ENCODE measurements at places on chromosomes 4 and X.

DNA sequence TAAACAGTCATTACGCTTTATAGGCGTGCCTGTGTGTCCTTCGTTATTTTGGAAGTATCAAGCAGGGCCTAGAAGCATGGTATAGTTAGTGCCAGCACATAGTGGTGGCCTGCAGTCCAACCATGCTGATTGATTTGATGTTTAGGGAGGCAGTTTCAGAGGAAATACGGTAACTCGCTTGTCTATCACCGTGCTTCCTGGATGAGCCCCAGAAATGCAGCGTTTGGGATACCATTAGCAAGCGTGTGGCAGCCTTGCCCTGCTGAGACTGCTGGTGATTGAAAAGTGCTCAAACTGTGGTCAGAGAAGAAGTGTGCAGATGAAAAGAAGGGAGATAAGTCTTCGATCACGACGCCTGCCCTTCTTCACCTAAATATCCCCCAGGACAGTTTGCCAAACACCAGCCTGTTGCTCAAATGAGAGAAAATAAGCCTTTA lies 158.4 kb downstream of the CHIC2 start:
- peak; percentile 83 for DNase-seq

DNA sequence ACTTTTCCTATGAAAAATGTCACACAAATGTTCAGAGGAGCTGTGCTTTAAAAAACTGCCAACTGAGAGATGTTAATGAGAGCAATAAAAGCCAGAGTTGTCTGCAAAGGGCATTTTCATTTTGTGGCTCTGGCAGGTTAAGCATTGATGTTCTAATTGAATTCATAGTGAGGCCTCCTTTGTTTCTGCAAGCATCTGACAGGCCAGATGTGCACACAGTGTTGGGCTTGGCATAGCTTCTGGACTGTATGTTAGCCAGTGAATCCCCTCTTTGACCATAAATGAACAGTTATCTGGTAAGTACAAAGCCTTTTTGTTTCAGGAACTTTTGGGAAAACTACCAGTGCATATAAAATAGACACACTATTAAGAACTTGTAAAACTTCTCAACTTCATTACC lies 81.9 kb downstream of the JADE3 start:
- peak; percentile 3 for DNase-seq

- no peak for DNase-seq
Measured at GRCh38 chrX:12711435-12712040, 79.7 kb upstream of the PRPS2 start.

DNA sequence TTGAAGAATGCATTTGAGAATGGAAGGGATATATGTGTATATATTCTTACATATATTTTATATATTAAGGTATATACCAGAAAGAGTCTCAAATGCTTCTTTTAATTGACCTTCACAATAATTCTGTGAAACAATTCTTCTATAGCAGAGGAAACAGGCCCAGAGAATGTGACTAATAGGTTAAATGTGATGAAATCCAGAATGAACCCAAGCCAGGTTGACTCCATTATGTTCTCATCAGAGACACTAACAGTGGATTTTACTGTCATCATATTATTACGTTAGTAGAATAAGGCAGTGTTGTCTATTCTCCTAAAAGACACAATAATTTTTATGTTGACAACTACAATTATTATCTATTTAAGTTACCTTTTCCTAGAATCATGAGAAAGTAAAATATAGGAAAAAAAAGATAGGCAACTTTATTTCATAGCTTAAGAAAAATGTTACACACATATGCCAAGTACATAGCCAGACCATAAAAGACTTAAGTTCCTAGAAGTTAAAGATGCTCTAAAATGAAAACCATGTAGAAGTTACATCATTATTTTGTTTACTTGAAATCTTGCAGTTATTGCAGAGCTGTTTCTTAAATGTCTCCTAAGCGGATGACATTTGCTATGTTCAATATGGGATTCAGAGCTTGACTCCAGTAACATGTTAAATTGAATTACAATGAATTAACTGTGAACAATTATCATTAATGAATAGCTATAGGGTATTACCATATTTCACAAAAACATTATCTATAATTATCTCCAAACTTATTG lies 56.2 kb upstream of the ANKRD50 start:
- peak; percentile 49 for DNase-seq

- DNase-seq, result no peak
Measured at GRCh38 chr4:63155561-63155960, 1253.7 kb downstream of the TECRL start.

- DNase-seq, result no peak
Measured at GRCh38 chr4:2245057-2245786, 3.3 kb upstream of the HAUS3 start.

GRCh38 chr4:173461170-173461569 lies 62.3 kb upstream of the SCRG1 start:
- DNase-seq, result no peak

- no peak for DNase-seq
Measured at GRCh38 chr4:57168982-57169381, 58.8 kb upstream of the IGFBP7 start.

DNA sequence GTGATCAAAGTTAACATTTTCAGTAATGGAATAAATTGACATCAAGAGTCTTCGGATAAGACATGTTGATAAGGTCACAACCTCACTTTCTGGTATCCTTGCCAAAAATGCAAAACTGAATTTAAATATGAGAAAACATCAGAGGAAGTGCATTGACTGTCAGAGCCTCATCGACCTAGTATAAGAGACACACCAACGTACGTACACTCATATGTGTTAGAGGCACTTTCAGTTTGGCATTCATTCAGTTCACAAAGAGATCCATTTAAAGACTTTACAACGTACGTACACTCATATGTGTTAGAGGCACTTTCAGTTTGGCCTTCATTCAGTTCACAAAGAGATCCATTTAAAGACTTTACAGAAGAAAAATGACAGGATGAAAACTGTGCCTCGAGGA lies 280.3 kb downstream of the INPP4B start:
- DNase-seq, result no peak

DNA sequence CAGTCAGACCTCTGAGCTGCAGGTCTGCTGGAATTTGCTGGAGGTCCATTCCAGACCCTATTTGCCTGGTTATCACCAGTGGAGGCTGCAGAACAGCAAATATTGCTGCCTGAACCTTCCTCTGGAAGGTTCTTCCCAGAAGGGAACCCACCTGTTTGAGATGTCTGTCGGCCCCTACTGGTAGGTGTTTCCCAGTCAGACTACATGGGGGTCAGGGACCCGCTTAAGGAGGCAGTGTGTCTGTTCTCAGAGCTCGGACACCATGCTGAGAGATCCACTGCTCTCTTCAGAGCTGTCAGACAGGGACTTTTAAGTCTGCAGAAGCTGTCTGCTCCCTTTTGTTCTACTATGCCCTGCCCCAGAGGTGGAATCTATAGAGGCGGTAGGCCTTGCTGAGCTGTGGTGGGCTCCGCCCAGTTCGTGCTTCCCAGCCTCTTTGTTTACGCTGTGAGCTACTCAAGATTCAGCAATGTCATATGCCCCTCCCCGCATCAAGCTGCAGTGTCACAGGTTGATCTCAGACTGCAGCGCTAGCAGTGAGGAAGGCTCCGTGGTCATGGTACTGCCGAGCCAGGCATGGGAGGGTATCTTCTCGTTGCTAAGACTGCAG lies 44.1 kb upstream of the KDR start:
- DNase-seq, result peak; percentile 52

- no peak for DNase-seq
Measured at GRCh38 chrX:51955200-51955599, 61.8 kb downstream of the MAGED1 start.

GRCh38 chrX:20664131-20664530 lies 397.4 kb upstream of the RPS6KA3 start:
- DNase-seq, result no peak

- no peak for DNase-seq
Measured at GRCh38 chr4:177105536-177105935, 204.1 kb upstream of the NEIL3 start.

DNA sequence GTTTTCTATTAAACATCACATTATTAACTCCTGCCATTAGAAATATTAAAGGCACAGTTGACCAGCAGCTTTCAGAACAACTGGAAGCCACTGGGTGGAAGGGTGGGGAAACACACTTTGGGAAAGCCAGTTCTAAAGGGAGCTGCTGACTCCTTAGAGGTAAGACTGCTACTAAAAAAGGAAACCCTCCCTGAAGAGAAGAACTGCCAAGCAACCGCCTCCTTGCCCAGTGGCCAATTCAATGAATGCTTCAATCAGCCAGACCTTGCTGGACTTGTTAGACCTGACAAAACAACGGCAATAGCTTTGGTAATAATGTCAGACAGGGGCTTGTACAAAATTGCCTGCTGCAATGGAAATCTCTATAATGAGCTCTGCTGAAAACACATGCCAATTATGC lies 15.6 kb downstream of the OPHN1 start:
- no peak for DNase-seq

DNA sequence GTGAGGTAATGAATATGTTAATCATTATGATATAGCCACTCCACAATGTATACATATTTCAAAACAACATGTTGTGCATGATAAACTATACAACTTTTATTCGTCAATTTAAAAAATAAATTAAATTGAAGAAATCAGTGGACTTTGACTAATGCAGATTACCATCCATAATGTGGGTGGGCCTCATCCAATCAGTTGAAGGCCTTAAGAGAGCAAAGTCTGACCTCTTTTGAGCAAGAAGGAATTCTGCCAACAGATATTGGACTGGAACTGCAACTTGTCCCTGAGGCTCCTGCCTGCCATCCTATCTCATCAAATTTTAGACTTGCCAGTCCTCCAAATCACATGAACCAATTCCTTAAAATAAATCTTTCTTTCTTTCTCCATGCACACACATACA lies 57.4 kb upstream of the SLC16A2 start:
- no peak for DNase-seq

DNA sequence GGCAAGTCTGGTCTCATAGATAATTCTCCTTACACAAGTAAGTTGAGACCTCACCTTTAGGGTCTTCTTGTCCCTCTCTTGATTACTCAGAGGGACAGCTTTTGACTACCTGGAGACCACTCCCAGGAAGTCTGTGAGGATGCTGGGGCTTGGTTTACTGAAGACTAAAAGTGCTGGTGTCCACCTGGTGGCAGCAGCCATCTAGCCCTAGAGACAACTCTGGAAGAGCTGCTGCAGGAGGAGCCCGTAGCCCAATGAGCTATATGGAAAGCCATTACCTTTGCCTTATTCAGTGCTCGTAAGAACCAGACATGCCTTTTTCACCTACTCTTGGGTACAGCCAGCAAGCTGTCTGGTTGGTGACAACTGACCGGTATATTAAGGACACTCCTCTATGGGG lies 7.3 kb downstream of the FGFBP2 start:
- peak; percentile 23 for DNase-seq

DNA sequence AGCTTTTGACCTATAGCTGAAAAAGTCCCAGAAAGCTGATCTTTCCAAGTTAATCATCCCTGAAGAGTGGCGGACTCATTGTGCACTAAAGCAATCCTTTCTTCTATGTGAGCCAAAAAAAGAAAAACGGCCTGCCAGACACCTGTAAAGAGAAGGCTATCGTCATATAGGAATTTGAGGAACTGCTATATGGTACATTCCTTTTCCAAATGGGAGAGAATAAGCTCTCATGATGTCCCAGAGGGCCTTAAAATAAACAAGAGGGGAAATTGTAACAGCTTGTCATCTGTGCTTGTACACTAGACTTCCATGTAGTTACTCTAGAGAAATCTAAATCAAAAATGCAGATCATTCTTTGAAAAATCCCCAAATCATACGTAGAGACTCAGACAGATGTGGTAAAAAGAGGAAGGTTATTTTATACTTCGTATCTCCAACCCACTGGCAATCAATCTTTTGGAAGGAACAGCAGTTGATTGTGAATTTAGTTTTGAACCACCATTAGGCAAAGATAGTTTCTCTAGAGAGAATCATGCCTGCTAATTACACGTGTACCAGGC lies 26.1 kb downstream of the GPR174 start:
- DNase-seq, result no peak

- DNase-seq, result peak; percentile 16
Measured at GRCh38 chr4:54840992-54841768, 183.4 kb downstream of the KIT start.

DNA sequence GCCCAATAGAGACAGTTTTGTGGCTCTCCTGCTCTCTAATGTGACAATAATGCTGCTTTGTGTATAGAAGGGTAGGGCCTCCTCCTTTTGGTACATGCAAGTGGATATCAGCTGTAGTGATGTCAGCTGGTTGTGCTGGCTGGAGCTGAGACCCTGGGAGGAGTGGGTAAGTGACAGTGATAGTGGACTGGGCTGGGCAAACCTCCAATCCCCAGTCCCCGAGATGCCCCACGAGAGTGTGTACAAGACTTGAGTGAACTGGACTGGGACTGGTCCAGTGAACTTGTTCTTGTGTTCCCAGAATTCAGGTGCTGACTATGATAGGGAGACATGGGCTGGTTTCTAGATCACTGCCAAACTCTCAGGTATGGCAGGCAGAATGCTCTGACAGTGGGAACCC lies 583.6 kb upstream of the PCDH10 start:
- no peak for DNase-seq

- peak; percentile 97 for DNase-seq
Measured at GRCh38 chr4:89469930-89470375, 162.4 kb upstream of the GPRIN3 start.

DNA sequence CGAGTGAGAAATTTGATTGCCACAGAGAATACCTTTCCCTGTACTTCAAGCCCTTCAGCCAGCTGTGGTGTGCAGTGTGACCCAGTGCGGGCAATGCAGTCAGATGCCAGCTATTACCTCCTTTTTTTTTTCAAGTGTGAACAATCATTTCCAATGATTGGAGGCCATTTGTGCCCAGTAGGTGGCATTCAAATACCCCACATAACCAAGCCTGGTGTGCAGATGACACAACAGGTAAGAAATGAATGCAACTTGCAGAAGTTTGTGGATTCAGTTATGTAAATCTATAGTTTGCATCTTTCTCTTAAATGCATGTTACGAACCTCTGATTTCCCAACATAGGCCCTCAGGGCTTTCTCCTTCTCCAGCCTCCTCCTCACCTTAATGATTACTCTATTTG lies 98.0 kb downstream of the CLCN4 start:
- DNase-seq, result no peak

DNA sequence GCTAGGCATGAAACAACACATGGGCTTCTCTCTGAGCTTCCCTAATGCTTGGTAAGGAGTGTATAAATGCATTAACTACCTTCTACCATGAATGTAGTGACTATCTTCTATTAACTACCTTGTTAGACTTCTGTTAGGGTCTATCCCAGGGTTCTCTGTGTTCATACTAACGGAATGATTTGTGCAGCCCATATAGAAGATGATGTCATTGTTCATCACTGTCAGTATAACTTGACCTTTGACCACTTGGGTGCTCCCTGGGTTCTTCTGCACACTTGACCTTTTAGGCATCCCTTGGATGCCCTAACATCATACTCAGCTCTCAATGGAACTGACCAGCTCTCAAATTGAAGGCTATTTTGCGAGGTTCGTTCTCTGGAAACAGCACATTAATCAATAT lies 30.8 kb upstream of the CT47C1 start:
- DNase-seq, result no peak

- no peak for DNase-seq
Measured at GRCh38 chr4:84403656-84404055, 95.4 kb downstream of the NKX6-1 start.

DNA sequence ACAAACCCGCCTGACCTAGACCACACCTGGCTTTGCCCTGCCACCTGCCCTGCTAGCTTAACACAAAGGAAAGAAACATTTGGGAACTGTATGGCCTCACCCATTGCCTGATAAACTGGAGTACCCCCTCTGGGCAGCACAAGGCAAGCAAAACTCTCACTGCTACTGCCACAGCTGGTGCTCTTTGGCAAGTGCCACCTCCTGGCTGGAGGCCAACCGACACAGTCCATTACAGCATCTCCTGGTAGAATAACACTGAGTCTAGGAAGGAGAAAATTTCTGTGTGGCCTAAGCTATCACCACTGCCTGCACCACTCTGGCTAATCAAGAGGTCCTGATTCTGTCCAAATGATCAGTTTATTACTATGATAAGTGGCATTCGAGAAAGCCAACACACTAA lies 18.9 kb upstream of the SPANXN3 start:
- DNase-seq, result no peak
